ENCODE measurements at places on chromosomes 11 and 22.

DNA sequence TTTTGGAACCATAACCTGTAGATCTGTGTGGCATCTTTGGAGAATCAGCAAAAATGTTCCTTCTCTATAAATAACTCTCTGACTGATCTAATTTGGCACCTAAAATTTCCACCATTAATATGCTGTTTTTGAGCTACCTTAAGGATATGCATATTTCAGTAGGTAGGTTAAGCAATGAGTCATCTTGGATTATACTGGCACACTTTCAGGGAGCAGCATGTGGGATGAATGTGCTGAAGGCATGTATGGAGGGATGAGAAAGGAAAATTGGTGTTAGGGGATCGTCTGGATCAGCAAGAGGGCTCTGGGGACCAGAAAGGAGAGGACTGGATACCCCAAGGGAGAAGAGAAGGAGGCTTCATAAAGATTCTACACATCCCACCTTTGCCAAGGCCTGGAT, 44.6 kb upstream of the ELF5 start:
- DNase-seq = no peak

- no peak for DNase-seq
These were observed 445.2 kb downstream of the NTM start for GRCh38 chr11:131815590-131815989.

GRCh38 chr22:31995046-31995445, 48.0 kb upstream of the SLC5A1 start:
- no peak for DNase-seq

GRCh38 chr11:125343718-125344131, 152.3 kb downstream of the FEZ1 start:
- DNase-seq = no peak

DNA sequence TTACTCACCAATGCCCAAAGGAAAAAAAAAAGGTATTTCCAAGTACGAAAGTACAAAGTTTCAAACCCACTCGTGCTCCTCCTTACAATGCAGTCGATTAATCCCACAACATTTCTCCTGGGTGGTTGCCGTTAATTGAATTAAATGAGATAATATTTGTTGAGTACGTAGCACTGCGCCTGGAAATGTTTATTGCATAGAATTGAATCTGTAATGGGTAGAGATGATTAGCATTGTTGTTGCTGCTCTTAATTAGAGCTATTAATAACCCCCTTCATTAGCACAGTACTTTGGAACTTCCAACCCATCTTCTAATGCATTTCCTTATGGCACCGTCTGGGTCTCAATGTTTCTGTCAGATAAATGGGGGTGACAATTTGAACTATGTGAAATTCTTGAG, 77.3 kb downstream of the SEZ6L start:
- DNase-seq = no peak

DNA sequence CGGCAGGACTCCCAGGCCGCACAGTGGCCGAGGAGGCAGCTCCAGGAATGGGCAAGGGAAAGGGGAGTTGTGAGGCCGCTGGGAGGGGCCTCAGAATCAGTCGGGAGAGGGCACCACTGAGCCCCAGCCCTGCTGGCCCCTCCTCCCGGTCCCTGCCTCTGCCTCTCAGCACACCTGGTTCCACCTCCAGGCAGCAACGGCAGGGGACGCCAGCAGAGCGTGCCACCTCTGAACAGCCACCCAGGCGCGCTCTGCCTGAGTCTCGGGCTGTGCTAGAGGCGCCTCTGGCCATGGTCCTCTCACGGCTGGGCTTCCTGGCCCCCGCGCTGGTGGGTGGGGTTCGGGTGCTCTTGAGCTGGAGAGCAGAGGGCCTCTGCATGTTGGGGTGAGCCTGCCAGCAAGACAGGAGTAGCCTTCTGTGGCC, 33.0 kb downstream of the MOB2 start:
- no peak for DNase-seq

DNA sequence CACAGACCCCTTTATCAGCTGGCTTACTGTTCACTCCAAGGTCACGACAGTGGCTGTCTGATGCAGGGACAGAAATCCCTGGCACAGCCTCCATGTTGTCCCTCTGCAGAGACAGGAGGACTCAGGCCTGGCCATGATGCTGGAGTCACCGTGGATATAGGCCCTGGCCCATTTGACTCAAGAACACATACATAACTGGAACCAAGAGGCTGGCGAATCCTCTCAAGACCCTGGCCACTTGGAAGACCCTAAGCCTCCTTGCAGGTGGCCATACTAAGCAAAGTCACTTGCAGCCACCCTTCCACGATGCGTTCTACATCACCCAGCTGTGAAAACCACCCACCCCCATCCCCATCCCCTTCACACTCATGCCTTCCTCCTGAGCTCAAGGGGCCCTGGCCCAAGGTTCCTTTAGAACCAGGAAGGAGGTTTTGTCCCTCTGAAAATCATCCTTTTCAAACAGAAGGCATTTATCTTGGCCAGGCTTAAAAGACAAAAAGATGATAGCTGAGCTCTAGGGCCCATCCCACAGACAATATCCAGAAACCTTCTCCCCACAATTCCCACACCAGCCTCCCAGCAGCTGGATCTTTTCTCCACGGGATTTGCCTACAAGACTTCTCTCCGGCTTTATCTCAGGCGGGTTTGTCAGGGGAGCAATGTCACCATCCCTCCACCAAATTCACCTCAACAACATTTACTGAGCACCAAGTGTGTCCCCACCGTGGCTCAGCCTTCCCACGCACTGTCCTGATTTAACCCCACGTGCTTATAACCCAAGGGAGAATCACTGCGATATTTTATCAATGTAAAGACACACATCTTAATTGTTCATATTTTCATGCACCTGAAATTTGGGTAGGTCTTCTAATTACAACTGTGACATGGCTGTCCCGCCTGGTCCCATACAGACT, 123.4 kb upstream of the SERPIND1 start:
- DNase-seq = no peak

DNA sequence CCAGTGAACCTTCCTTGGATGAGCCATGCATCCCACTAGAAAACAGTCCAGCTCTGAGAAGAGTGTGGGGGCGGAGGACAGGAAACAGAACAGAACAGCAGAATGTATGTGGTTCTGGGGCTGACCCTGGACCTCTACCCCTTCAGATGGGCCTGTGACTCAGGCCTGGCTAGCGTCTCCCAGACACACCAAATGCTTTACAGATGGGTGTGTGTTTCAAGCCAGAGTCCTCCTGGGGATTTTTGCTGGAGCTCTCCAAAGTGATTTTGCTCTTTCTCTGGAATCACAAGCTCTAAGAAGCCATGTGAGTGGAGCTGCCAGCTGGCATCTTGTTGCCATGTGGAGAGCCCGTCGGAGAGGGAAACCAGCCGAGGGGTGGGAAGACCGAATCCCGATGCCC, 13.2 kb upstream of the C1QTNF4 start:
- DNase-seq = no peak

- no peak for DNase-seq
These were observed 9.2 kb upstream of the RRP7A start for GRCh38 chr22:42528591-42529307.

- no peak for DNase-seq
These were observed 1.2 kb upstream of the TBC1D10A start for GRCh38 chr22:30327864-30328345.

- DNase-seq = no peak
These were observed 8.2 kb downstream of the FGF19 start for GRCh38 chr11:69695581-69695980.

GRCh38 chr22:42196454-42196853, 65.8 kb upstream of the CYP2D6 start:
- DNase-seq = no peak

DNA sequence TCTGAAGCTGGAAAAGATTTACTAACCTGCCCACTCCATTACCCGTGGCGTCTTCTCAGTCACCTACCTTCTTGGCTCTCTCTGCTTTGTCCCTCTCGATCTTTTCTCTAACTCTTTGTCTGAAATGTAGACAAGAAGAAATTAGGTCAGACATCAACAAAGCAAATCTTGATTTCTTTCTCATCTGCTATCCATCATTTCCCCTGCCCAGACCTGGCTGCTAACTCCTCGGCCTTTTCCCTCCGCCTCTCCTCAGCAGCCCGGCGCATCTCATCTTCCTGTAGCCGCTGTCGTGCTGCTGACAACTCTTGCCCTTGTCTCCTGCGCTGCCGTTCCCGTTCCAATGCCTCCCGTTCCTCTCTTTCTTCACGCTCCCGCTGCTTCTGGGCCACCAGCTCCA, 1.2 kb downstream of the UBXN1 start:
- no peak for DNase-seq

DNA sequence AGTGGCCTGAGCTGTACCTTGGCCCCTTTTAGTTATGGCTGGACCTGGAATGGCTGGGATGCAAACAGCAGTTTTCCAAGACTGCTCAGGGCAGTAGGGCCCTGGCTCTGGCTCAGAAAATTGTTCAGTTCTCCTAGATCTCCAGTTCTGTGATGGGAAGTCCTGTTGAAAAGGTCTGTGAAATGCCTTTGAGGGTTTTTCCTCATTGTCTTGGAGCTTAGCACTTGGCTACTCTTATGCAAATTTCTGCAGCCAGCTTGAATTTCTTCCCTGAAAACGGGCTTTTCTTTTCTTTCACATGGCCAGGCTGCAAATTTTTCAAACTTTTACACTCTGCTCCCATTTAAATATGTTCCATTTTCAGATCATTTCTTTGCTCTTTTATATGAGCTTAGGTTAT, 33.2 kb downstream of the OR4A15 start:
- no peak for DNase-seq

DNA sequence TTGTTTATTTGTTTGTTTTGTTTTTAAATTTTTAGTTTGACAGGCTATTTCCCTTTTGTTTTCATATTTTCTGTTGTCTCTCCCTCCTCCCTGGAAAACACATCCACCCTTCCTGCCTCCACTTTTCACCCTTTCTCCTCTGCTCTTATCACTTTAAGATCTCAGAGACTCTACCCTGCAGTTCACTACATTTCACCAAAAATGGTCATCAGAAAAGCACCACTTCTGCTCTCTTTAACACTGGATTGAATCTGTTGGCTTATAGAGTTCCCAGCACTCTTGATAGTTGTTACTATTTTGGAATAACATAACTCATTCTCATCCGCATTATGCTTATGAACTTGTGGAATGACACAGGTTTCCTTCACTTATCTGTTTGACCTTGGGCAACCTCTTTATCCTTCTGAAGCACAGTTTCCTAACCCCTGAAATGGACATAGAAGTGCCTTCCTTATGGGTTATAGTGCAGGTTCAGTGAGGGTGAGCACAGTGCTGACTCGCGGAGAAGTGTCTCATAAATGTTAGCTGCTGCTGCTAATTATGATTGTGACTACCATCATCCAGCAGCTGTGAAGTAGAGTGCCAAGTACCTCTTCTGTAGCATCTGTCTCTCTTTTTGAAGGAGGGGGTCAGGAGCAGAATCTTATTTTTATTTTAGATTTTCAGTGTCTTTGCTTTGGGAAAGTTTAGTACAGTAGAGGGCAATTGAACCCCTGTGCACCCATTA, 15.0 kb downstream of the TEAD1 start:
- DNase-seq = no peak

DNA sequence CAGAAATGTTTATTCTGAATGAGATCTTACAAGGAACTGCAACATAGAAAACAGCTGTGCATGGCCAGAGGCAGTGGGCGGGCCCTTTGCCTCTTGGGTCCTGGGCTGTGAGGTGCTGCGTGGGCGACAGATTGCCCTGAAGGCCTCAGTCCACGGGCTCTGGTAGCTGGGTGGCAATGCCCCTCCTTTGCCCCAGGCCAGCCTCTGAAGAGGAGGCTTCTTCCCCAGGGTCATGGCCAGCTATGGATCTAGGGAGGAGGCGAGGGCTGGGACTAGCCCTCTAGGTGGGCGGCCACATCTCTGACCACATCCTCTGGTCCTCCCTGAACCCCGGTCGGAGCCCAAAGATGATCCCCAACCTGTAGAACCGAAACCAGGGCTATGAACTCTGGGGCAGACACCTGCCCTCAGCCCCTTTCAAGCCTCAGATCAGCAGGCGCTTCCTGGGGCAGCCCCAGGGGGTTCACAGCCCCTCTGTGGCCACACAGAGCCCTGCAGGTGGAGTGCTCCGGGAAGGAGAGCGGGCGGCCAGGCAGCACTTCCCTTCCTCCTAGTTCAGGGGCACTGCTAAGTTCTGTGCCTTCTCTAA, 6.6 kb upstream of the CDC42BPG start:
- no peak for DNase-seq

DNA sequence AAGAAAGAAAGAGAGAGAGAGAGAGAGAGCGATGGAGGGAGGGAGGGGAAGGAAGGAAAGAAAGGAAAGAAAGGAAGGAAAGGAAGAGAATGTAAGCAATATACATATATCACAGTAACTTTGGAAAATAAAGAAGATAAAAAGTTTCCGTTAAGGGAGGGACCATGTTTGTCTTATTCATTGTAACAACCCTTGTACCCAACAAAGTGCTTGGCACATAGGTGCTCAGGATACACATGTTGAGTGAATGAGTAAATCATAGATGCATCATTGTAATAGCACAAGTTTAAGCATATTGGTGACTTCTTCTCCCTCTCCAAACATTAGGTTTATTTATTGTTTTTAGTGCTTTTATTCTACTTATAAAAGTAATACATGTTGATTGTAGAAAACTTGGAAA, 39.7 kb upstream of the ZNRF3 start:
- DNase-seq = no peak

DNA sequence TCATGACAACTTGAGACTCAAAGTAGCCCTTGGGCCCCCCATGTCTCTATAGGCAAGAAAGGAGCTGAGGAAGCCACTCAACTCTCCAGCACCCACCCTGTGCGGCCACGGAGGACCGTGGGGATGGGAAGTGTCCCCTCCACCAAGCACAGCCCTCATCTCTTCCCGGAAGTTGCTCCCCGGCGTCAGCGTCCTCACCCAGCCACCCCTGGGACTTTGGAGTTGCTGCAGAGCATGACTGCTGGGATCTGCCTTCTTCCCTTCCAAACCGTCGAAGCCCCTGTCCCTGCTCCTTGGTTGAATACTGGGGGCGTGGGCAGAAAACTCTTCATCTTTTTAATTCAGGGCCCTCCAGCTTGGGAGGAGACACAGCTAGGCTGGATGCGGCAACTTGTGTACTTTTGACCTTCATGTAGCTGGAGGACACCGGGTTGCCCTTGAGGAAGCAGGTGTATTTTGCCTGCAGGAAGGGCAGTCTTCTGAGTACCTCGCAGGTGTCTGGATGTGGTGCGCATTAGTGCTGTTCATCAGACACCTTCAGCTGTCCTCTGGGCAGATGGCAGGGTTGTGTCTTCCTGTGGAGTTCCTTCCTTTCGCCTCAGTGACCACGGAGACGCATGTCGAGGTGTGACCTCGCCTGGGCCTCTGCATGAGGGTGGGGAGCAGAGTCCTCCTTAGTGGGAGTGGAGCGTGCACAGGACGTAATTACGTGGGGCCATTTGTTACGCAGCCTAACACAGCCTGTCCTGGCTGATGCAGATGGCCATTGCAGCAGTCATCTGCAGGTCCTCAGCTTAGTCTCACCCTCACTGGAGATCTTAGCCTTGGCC, 12.2 kb upstream of the IFITM3 start:
- no peak for DNase-seq

GRCh38 chr22:29102300-29102699, 29.5 kb downstream of the KREMEN1 start:
- DNase-seq = no peak
